D341Med (cell line): ENCODE measurements at places on chromosomes 2 and 18.

GRCh38 chr18:41967680-41968079 lies 12.6 kb downstream of the PIK3C3 start:
- no peak for DNase-seq

GRCh38 chr2:178579006-178579405 lies 98.7 kb downstream of the PLEKHA3 start:
- no peak for DNase-seq

DNA sequence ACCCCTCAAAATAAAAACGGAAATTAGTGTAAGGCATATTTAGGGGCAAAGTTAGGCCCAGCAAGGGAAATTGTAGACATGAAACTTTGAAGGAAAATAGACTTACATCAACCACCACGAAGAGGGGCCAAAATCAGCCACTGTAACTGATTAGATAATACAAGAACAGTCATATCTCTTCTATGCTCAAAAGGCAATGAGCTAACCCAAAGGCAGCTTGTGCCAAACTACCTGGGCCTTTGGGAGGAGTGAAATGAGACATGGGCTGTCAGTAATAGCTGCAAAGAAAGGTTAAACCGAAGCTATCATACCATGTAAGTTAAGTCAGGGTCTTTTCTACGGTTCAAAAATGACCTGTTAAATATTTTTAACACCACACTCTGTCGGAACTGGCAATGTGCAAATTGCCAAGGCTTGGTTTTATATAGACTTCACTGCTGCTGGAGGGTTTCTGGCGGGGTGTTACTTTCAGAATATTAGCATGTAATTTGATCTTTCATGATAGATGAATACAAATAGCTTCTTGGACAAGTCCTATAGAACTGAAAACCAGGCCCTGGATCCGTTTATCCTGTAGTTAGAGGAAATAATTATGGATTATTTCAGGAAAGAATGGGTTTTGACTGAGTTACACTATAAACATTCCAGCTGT lies 69.6 kb downstream of the ACVR1 start:
- no peak for DNase-seq

- DNase-seq = no peak
Measured at GRCh38 chr18:68847219-68847837, 49.4 kb downstream of the CCDC102B start.

GRCh38 chr2:6806604-6807003 lies 59.1 kb downstream of the CMPK2 start:
- DNase-seq = no peak

DNA sequence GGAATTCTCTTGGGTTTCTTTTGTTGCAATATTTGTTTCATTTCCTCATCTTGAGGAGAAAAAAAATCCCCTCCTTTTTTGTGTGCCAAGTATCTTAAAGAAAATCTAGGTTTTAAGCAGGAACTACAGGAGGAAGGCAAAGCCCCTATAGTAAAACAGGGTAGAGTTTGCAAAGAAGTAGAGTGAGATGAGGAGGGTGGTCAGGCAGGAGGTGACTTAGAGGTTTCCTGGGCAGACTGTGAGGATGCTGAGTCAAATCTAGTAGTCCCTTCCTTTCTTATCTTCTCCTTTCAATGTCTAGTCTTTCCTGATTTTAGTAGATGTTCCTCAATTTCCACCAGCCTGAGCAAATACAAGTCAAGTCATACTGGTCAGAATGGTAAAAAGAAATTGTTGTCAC lies 222.5 kb downstream of the PMAIP1 start:
- DNase-seq = no peak

DNA sequence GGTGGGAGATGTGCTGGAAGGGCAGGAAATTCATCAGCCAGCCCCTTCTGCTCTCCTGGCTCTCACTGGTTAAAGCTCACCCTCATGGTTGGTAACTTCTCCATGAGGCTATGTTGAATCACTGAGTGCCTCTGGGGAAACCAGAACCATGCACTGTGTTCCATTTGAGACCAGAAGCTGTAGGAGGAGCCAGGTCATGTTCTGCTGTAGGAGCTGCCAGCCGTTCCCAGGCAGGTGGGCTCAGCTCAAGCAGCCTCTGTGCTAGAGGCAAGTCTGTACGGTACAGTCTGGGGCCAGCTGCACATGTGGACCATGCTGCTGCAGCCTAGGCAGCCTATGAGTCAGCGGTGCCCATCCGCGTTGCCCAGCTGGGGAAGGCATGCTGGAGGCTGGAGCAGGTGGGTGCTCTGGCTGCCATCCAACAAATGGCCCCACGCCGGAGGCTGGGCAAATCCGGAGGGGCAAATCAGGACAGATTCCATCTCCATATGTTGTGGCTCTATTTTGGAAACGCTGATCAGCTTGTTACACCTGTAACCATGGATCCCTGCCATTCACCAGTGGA lies 22.0 kb upstream of the KCNF1 start:
- peak; percentile 63 for DNase-seq

DNA sequence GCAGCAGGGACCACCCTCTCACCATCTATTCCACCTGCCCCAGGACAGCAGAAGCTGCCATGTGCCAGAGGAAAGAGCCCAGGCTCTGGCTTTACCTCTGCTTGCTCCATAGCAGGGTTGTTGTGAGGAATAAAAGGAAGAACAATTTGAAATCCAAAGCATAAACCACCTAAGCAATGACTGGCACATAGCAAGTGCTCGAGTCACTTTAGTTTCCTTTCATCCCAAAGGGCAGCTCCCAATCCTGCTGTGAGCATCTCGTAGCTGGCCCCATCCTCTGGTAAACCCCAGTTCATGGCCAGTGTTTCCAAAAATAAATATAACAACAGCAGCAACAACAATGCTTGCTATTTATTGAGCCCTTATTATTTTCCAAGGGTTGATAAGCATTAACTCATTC lies 923.5 kb downstream of the EPHA4 start:
- DNase-seq = no peak

GRCh38 chr2:181988154-181988924 lies 2.7 kb downstream of the PPP1R1C start:
- no peak for DNase-seq

- no peak for DNase-seq
Measured at GRCh38 chr2:240136671-240137292, 677 bp upstream of the COPS9 start.

DNA sequence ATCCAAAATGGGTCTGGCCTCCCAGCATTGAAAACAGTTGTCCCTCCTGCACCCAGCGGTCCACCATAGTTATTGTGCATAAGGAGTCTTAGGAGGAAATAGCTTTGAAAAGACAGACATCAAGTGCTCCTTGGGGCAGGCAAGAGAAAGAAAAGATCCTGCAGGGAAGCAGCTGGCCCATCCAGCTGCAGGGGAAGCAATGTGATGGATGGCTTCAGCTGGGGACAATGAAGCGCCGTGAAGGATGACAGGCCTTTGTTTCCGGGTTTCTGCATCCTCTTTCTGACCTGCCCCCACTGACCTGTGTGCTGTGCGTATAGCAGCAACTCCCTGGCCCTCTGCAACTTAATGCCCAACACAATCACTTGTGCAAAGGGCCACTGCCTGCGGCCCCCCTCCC lies 142.9 kb upstream of the NCKAP5 start:
- no peak for DNase-seq

GRCh38 chr18:53070788-53071187 lies 730.8 kb downstream of the DCC start:
- DNase-seq = no peak

DNA sequence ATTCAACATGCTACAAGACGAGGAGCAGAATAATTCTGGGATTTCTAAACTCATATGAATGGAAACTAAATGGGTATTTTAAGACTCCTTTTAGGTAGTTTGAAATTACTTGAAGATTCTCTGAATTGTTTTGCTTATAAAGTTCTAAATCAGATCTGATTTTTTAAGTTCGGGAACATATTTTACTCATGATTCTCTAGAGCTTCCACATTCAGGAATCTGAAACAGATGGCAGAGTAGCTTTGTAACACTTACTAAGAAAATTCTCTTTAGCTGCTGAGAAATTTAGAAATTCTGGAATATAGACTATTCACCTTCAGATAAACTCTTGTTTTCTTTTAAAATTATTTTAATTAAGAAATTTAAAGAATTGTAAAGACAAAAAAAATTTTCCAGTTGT lies 13.7 kb downstream of the RBBP8 start:
- DNase-seq = no peak

DNA sequence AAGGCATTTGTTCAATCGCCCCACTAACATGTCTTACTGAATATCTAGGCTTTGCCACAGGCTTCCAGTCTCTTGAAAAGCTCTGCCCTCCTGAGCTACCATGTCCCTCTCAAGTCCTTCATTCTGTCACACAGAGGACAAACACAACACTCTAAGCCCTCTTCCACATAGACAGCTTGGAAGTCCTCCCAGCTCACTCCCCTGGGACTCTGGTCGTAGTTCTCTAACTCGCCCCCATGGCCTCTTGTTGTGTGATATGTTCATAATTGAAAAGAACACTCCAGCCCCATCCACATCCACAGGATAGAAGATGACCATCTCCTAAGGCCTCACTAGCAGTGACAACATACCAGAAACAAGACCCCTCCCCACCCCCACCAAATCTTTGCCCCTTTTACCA lies 37.9 kb downstream of the BUB1 start:
- no peak for DNase-seq

DNA sequence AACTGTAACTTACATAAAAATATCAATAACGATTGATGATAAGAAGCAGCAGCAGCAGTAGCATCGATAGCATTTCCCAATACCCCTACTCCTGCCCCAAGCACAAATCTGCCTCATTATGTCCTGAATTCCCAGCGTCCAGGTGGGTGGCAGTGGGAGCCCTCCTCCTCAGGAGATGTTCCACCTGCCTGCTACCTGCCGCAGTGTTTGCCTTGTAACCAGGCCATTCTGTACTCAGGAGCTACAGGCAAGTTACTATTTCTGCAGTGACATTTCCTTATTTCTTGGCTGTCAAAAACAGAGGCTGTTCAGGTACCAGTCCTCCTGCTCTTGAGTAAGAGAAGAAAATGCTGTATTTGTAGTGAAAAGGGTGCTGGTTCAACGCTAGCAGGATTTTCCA lies 236.4 kb downstream of the CNTNAP5 start:
- DNase-seq = no peak

DNA sequence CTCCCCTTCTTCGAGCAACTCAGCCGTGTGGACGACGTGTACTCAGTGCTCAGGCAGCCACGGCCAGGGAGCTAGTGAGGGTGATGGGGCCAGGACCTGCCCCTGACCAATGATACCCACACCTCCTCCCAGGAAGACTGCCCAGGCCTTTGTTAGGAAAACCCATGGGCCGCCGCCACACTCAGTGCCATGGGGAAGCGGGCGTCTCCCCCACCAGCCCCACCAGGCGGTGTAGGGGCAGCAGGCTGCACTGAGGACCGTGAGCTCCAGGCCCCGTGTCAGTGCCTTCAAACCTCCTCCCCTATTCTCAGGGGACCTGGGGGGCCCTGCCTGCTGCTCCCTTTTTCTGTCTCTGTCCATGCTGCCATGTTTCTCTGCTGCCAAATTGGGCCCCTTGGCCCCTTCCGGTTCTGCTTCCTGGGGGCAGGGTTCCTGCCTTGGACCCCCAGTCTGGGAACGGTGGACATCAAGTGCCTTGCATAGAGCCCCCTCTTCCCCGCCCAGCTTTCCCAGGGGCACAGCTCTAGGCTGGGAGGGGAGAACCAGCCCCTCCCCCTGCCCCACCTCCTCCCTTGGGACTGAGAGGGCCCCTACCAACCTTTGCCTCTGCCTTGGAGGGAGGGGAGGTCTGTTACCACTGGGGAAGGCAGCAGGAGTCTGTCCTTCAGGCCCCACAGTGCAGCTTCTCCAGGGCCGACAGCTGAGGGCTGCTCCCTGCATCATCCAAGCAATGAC lies 4.8 kb downstream of the CTDSP1 start:
- no peak for DNase-seq

DNA sequence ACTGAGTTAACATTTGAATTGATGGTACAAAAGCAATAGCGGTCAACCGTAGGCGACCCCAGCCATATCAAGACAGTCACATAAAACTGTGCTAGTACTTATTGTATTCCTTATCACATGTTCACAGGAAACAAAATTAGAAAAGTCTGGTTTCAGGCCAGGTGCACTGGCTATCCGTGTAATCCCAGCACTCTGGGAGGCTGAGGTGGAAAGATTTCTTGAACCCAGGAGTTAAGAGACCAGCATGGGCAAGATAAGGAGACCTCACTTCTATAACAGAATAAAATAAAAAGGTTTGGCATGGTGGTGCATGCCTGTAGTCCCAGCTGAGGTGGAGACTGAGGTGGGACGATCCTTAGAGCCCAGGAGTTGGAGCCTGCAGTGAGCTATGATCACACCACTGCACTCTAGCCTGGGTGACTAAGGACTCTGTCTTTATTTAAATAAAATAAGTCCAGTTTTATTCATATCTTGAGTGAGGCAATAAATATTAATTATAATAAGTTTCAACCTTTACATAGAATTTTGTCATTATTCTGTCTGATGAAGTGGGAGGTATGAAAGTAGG lies 84.1 kb upstream of the RGPD4 start:
- no peak for DNase-seq

- no peak for DNase-seq
Measured at GRCh38 chr2:117717072-117717471, 97.4 kb upstream of the DDX18 start.

DNA sequence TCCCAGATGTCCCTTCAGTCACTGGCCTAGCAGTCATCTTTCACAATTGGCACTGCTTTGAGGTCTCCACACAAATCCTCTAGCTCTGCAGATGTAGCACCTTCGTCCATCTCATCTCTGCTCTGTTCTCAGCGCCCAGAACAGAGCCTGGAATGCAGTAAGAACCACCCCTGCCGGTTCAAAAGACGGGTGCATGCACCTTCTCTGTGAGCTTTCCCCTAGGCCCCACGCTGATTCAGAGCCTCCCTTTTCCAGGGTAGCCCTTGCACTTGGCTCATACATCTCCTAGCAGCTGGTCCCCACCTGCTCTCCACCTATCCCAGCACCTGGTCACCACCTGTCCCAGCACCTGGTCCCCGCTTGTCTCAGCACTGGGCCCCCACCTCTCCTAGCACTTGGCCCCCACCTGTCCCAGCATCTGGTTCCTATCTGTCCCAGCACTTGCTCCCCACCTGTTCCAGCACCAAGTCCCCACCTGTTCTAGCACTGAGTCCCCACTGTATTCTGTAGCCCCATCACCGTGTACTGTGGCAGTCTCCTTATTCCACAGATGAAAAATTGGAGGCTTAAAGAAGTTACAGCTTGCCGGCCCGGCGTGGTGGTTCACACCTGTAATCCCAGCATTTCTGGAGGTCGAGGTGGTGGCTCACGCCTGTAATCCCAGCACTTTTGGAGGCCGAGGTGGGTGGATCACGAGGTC lies 4.7 kb upstream of the KCNF1 start:
- DNase-seq = no peak

DNA sequence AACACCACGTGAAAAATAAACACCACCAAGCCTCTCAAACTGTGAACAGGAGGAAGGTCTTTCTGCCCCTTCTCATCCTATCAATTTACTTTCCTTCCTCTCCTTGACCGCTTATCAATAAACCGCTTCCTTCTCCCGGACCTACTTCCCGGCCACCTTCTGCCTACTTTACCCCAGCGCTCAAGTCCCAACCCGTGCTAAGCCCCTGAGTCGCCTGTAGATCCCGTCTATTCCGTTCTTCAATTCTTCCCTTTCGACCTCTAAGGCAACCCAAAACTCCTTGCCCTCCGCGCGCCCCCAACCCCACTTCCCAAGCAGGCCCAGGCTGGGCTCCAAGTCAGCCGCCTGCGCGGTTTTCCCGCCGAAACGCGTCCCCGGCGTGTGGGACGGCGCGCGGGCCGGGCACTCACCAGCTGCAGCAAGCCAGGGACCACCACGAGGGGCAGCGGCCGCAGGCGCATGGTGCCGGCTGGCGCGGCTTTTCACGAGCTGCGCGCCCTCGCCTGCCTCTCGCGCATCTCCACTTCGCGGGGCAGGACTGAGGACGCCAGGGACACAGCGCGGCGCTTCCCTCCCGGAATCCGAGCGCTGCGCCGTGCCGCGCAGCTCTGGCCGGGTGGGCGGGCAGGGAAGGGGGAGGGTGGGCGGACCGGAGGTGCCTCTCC lies at the start of gene NXPH2:
Gene NXPH2 (minus strand): TSS at position 610 of the 665 bp plus-strand sequence. CDS start 149 bp downstream, at position 461.
- peak; percentile 67 for DNase-seq
